ENCODE measurements at places on chromosomes 13 and 19. TPM values are rescaled to one million over a fixed set of nuclear protein-coding genes. Genes with fewer than 3 reads are reported as not detected.

DNA sequence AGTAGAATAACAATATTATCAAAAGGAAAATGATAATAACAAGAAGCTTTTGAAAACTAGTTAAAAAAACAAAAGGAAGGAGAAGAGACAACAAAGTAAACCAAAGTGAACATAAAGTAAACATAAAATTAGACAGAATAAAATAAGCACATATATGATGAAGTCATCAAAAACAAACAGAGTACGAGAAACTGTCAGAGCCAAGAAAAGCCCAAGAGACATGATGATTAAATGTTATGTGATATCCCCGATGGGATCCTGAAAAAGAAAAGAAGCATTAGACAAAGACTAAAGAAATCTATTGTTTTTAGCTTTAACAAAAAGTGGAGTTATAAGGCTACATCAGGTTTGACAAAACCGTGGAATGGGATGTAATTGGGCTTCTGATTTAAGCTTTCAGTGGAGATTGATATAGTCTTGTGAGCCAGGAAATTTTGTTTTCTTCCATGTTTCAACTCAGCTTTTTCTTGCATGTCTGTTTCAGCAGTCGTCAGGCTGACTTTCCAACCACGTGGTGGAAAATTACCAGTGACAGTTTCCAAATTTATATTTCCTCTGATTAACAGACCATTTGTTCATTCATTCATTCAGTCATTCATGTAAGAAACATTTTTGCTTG lies 64.9 kb downstream of the KL start:
- DNase-seq, result no peak

DNA sequence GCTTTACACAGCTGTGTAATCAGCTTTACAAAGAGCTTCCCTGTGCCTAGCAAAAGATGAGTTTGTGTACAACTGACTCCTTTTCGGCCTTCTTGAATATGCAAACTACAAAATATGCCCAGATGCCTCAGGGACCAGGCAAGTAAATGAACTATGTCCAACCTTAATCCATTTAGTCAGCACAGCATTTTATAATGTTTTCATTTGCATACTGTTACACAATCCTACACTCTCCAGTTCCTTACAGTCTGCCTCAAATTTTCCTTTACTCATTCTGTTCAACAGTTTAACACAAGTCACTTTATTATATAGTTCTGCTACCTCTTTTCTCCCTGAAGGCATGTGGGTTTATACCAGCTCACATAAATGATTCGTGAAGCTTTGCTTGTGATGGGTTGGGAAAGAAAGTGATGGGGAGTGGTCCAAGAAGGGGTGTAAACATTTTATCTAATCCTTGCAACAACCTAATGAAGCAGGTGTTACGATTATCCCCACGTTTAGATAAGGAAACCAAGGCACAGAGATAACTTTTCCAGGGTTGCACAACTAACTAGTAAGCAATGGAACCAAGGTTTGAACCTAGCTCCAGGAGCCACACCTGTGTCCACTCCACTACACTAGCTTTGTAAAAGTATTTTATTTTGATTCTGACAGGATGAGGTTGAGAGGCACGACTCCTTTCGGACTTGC lies 3.3 kb upstream of the USP12 start:
- no peak for DNase-seq

GRCh38 chr19:50384685-50385535 lies 763 bp downstream of the POLD1 start:
- DNase-seq, result no peak

- no peak for DNase-seq
Observed at GRCh38 chr13:57636816-57637215, 5.3 kb downstream of the PCDH17 start.

GRCh38 chr19:2306971-2307370 lies 983 bp downstream of the LINGO3 start:
- no peak for DNase-seq

- DNase-seq, result no peak
Observed at GRCh38 chr19:1401138-1401888, at the start of gene GAMT. Gene GAMT, minus strand, starts transcription at chr19:1401542. Its CDS starts 66 bp downstream, at chr19:1401476.

GRCh38 chr13:66563076-66563475 lies 667.1 kb downstream of the PCDH9 start:
- DNase-seq, result no peak

GRCh38 chr13:75761369-75761768 lies 125.2 kb downstream of the LMO7 start:
- DNase-seq, result no peak

DNA sequence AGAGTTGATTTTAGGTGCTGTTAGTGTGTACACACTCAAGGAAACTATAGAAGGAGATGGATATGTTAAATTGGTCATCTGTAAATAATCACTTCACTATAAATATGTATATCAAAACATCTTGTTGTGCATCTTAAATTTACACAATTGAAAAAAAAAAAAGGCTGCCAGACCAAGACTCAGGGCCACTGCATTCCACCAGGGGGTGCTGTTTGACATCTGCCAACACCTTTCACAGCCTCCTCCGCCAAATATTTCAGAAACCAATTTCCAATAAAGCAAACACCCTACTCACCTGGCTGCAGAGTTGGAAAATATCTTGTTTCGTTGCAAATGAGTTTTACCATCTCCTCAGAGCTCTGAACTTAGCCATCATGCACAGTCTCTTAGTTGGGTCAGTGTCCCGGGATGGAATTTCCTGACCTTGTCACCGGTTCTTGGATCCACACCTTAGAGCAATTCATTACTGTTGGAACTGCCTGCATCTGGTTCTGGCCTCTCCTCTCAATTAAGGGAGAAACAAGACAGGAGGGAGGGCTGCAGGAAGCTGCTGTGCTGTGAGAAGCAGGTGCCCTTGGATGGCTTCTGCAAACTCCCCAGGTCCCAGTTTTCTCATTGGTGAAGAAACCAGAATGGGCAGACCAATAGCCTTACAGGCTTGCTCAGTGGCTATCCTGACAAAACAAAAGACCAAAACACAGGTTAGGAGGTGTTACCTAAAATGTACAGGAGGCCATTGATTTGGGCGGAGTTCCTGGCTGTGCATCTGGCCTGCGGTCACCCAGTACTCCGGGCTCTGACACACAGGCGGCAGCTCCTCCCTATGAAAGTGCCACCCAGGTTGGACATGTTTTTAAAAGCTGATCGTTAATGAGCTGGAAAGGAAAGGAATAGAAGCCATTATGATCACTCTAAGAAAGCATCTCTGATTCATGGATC lies 746.6 kb downstream of the UQCRFS1 start:
- no peak for DNase-seq

Gene KCNC3
- 1.6 TPM for total RNA-seq

Gene OR7G1
- total RNA-seq, result not detected

Measured in mesenteric fat pad (tissue), 1 donor.